ENCODE measurements at places on chromosomes 6 and 20.

DNA sequence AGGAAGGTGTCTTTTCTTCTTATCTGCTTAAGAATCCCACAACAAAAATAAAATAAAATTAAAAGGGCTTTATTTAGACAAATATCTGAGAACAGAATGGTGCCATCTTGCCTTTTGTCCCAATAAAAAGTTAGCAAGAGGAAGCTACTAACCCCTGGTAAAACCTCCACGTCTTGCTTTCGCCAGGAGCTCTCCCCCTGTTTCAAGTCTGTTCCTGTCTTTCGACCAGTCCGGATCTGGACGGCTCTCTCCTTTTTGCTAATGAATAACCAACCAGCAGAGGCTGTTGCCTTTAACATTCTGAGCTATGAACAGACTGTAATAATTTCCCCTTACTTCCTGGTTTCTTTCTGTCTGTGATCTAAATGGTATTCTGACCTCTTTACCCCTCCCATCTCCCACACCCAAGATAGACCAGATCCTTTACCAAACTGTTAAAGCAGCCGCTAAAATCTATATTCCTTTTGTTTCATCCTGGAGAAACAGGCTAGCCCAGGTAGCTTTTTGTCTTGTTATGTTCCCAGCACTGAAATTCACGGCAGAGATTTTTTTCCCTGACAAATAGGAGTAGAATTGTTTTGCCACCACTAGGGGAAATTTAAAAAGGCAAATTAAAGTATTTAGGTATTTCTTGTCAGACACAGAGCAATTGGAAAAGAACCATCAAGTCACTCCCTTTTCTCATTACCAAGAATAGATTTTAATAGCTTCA is at the start of gene FRK:
Gene FRK, minus strand, starts transcription at position 320 of the 712 bp plus-strand sequence. CDS start 580 bp downstream, outside the sequence.
- DNase-seq: no peak

GRCh38 chr6:117346142-117346930 is 79.4 kb downstream of the ROS1 start:
- no peak for DNase-seq

- no peak for DNase-seq
Measured at GRCh38 chr6:148441454-148441911, 98.8 kb downstream of the SASH1 start.

DNA sequence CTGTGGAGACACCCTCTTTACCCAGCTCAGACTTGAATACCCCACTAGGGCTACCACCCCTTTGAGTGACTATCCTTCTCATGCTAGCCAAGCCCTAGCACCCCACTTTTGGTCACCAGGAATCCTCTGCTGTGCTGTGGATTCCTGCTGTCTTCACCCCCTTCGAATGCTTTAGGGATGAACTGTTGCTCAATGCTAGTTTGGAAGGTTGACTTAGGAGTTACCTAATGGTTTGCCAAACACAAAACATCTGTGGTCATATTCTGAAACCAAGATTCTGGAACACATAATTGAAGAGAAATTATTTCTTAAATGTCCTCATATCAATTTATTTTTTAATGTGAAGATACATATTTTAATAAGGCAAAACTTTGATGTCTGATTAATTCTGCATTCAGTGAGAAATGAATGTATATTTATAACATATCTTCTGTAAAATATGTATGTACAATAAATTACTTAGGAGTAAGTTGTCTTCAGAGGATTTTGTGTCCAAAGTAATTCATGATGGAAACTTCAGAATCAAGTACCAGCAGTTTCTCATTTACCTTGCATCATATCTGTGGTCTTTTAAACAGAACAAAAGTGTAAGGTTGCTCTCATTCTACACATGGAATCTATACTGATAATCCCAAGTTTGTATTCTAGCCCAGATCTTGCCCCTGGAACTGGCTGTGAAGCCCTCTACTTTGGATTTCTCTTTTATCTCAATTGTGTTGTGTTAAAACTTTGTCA is 46.9 kb downstream of the TMEM200A start:
- DNase-seq: no peak

DNA sequence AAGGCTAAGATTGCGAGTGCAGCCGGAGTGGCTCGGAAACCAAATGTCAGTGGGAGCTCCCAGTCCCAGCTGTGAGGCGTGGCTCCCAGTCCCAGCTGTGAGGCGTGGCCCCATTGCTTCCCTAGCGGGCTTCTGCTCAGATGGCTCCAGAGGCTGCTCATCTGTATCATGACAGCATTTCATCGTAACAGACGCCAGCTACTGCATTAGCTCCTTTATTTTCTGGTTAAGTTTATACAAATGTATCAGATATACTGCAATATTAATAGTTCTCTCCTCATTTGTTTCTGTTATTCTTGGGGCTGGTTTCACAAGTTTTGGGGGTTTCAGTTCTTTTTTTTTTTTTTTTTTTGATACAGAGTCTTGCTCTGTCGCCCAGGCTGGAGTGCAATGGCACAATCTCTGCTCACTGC is 34.7 kb upstream of the TBXT start:
- DNase-seq: no peak

- DNase-seq: no peak
Measured at GRCh38 chr6:41774841-41775240, 4.9 kb downstream of the FRS3 start.

- peak; percentile 71 for DNase-seq
Measured at GRCh38 chr20:50015993-50016770, 33.4 kb downstream of the SNAI1 start.

- DNase-seq: no peak
Measured at GRCh38 chr6:152246554-152247337, 390.4 kb downstream of the SYNE1 start.

- DNase-seq: no peak
Measured at GRCh38 chr6:55496201-55496600, 82.8 kb downstream of the HMGCLL1 start.

DNA sequence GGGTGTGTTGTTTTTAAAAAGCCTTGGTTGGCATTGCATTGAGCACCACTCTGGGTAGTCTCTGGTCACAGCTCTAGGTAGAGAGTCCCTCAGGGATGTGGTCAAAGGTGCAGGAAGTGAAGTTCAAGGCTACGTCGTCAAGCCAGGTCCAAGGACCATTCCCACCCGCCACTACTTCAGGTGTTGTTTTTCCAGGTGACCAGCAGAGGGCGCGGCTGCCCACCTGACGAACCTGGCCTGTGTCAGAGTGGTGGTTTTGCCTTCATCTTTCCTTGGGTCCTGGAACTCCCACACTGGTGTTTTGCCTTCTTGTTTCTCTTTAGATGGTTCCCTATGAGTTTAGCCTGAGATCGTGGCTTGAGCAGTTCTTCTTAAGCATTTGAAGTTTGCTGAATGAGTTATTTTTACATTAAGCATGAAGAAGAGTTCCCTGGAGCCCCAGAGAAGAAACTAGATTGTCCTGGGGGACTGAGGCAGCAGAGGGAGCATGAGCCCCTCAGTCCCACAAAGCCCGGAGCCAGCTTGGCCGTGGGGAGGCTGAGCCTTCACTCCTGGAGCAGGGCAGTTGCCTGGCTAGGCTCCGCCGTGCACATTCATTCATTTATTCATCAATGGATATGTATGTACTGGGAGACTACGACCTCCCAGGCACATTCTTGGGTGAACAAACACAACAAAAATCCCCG is 5.6 kb upstream of the PHACTR3 start:
- DNase-seq: peak; percentile 87

GRCh38 chr20:45934046-45934585 is 367 bp upstream of the PCIF1 start:
- DNase-seq: peak; percentile 57

GRCh38 chr6:157859775-157860504 is 36.9 kb downstream of the SNX9 start:
- no peak for DNase-seq

- DNase-seq: no peak
Measured at GRCh38 chr6:50913105-50913770, 94.6 kb downstream of the TFAP2B start.

DNA sequence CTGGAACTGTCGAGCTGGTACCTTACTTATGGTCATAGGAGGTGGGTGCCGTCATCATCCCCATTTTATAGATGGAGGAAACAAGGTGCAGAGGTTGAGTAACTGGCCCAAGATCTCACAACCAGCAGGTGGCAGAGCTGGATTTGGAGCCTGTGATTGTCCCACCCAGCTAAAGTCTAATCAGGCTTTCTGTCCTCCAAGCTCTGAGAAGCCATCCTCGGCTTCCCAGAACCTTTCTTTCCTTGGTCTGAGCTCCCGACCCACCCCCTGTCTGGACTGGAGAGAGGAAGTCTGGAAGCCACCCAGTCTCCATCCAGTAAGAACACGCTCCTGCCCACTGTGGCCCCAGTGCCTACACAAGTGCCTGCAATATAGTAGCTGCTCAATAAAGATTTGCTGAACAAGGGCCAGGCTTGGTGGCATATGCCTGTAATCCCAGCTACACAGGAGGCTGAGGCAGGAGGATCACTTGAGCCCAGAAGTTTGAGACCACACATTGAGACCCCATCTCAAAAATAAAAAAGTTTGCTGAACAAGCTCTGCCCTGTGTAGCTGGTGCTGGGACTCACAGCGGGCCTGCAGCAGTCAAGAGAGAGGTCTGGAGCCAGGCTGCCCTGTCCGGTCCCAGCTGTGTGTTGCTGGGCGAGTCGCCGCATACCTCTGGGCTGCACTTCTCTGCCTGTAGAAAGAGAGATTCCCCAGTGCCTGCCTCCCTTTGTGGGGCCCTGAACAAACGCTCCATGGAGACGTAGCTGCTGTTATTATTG is 32.5 kb upstream of the DLGAP4 start:
- DNase-seq: no peak

DNA sequence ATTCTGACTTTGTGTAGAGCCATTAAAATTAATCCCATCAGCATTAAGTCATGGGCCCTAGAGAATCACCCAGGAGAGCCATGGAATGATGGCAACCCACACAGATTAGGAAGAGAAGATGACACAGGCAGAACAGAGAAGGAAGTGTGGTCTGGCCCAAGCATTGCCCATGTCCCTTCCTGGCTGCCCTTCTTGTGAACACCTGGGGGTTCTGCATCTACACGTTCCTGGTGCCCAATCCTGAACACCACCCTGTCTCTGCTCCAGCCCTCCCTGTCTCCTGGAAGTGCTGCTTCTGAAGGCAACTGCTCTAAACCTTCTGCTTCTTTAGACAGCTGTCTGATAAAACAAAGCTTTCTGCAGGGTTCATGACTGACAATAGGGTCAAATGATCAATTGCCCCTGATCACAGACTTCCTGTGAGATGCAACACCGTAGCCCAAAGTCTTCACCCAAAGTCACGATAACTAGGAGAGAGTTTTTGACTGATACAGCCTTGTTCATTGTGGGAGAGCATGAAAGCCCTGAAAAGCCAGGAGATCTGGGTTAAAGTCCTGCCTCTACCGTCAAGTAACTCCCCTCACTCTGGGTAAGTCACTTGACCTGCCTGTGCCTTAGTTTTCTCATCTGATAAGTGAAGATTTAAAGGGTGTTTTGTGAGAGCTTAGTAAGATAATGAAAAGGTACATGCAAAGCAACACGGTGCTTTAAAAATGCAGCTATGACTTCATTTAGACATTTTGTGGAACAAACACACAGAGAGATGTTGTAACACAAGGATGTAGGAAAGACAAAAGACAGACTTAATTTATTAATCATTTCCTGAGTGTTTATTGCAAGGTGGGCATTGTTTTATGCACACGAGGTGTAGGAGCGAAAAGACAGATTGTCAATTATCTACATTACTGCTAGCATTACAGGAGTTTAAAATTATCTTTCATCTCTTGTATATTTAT is 291.2 kb upstream of the STXBP5 start:
- no peak for DNase-seq

GRCh38 chr6:157019115-157019641 is 242.0 kb downstream of the ARID1B start:
- DNase-seq: no peak

DNA sequence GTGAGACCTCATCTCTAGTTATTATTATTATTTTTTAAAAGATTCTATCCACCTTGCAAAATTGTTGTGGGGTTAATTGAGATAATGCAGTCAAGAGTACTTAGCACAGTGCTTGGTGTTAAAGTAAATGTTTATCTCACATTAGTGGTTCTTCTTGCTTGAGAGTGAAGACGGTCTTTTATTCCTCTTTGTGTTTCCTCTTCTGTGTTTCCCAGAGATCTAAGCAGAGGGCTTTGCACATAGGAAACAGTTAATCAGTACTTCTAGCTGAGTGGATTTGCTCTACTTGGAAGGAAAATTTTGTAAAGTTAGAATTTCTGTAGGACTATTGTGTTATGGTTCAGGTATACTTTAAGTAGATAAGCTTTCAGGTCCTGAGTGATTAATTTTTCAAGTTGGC is 3.5 kb downstream of the ARMC2 start:
- no peak for DNase-seq

- DNase-seq: no peak
Measured at GRCh38 chr6:80331522-80331921, 225.1 kb downstream of the BCKDHB start.

DNA sequence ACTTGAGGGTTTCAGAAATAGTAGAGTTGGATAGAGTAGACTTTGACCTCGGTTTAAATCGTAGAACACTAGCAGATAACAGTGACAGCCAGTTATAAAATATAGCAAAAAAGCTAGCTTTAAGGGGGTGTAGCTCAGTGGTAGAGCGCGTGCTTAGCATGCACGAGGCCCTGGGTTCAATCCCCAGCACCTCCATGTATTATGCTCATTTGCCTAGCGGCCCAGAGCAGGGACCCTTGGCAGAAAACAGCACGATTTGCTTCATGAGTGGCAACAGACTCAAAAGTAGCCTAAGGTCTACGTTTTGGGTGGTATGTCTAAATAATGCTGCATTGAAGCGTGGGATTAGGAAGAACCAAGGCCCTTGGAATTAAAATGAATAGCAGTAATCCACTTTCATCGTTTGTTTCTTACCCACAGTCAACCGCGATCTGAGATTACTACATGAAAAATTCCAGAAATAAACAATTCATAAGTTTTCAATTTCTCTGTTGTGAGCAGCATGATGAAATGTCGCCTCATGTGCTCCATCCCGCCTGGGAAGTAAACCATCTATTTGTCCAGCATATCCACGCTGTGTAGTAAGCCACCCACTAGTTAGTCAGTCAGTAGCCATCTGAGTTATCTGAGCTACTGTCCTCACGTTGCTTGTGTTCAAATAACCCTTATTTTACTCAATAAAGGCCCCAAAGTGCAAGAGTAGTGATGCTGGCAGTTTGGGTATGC is 184.9 kb downstream of the GPX5 start:
- DNase-seq: no peak

GRCh38 chr20:951384-952169 is 35.4 kb upstream of the ANGPT4 start:
- no peak for DNase-seq

DNA sequence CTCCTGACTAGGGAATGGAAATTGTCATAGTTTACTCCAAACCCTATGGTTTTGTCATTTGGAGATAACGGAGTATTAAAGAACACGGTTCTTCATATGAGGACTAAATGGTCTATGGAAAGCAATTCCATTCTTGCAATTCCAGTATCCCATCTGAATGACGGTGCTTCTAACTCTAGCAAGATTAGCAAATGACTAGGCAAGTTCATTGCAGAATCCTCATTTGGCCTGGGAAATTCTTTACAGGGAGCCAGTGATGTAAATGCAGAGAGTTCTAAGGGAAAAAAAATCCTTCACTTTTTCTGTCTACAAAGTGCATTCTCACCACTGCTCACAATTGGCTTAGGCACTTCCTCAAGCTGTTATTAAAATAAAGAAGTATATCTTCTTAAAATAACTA is 111.5 kb downstream of the MOXD1 start:
- DNase-seq: no peak

GRCh38 chr6:3318226-3318625 is 59.5 kb downstream of the PSMG4 start:
- DNase-seq: no peak

Measured in HuH-7.5 (cell line).